Activated T-cell treated with anti-CD3 and anti-CD28 coated beads for 48 hours (primary cell): ENCODE measurements at places on chromosomes 2 and 18.

- no peak for DNase-seq
These were observed 98.3 kb downstream of the KLF7 start for GRCh38 chr2:207067473-207067872.

- no peak for DNase-seq
These were observed 328.9 kb downstream of the ZEB2 start for GRCh38 chr2:144190908-144191605.

GRCh38 chr2:26757873-26758789, 6.0 kb upstream of the SLC35F6 start:
- DNase-seq = no peak

DNA sequence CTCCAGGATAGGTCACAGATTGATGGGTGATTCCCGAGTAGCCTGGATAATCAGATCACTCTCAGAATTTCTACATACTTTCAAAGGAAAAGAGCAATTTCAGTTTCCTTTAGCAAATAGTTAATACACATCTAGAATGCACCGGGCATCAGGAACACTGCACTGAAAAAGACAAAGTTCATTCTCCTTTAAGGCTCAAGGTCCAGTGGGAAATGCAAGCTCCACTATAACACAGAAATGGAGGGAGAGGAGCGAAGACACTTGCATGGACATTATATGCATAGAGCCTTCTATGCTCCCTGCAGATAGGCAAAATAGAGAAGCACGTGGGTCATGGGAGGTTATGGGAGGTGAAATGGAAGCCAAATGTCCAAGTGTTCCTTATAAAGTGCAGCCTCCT, 49.1 kb downstream of the SLC9A4 start:
- DNase-seq = no peak

DNA sequence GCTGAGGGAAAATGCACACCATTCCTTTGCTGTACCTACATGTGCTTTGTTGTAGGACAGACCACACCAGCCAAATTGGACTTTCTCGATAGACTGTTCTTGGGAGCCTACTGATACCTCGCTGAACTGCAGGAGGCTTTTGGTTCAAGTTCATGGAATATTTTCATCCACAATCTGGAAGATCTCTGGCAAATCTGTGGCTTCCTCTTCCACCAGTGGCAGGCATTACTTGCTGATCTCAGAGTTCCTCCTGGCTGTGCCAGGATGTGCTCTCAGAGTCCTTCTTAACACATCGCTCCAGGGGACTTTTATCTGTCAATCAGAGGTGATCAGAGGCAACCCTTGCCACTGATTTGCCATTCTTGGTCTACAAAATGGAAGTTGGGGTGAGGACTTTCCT, 87.7 kb downstream of the PTGR3 start:
- DNase-seq = no peak

DNA sequence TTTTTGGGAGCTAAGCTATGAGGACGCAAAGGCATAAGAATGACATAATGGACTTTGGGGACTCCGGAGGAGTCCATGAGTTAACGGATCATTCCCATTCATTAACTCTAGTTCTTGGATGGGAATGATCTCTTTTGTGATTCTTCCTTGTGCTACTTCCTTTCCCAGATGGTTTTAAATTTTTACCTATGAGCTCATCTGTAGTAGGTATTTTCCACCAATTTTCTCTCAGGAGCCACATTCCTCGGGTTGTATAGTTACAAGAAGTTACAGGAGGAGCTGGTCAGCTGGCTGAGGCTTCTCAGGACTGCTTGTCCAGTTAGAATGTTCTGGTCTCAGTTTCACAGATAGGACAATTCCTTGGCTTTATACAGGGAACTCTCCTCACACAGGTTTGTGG, 42.9 kb upstream of the LPIN2 start:
- no peak for DNase-seq

DNA sequence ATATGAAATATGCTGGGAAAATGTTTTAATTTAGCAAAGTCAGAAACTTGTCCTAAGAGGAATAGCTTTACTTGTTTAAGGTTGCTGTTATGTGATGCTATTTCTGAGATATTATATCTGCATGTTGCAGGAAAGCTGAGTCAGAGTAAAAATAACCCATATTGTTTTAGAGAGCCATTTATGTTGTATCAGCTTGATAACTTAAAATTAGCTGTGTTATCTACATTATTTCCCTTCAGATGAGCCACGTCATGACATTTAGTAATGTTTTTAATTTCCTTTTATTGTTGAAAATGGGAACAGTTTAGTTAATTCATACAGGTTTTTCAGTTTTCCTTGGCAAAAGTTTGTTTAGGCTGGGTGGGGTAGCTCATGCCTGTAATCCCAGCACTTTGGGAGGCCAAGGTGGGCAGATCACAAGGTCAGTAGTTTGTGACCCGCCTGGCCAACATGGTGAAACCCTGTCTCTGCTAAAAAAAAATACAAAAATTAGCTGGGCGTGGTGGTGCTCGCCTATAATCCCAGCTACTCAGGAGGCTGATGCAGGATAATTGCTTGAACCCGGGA, 55.8 kb downstream of the TTC27 start:
- DNase-seq = no peak

- peak; percentile 62 for DNase-seq
These were observed 165.2 kb upstream of the KLF7 start for GRCh38 chr2:207330912-207331311.

- no peak for DNase-seq
These were observed 179.3 kb downstream of the TMEM18 start for GRCh38 chr2:497770-498492.

GRCh38 chr2:190515687-190516086, 18.8 kb downstream of the NEMP2 start:
- DNase-seq = no peak

DNA sequence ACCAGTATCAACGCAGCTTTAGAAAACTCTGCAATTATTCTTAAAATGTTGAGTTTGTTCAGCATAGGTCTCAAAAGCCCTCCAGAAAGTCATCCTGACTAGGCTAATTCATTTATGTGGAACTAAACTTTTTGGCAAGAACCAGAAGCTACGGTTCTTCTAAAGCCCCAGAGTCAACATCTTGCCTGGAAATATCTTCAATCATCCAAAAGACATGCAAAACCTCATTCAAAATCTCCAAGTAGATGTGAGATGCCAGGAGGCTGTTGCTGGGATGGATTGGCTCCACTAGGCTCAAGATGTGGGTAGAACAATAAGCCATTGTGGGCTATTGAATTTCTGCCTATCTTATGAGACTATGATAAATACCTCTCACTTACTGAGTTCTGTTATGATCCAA, 2.1 kb upstream of the SCG2 start:
- DNase-seq = no peak

DNA sequence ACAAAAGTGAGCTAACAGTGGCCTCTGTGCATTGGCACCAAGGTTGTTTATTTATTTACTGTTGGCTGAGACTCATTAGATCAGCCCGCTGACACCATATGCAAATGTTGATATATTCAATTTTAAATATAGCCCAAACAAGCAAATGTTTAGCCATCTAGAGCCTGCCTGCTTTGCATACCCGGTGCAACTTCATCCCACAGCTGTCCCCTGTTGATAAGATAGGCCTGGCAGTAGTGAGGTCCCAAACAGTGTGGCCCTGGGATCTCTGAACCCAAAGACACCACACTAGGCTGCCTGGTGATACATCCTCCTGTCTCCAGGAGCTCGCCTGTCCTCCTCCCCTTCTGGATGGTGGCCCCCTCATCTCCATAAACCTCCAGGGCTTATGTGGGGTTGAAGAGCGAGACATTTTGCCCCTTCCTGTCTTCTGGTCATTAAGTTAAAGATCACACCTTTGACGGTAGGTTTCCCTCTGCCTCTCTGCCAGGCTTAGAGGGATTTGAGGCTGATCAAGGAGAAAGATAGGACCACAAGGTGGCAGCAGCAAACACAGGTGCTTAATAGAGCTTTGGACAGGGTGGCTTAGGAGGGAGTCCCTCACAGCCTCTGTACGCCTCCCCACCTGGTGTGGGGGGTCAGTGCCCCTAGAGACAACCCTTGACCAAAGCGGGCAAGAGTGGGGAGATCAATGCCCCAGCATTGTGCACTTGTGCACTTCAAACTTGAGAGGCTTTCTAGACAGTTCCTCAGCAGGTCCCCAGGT, 23.7 kb upstream of the MYO5B start:
- no peak for DNase-seq

- DNase-seq = no peak
These were observed 171.2 kb downstream of the NBAS start for GRCh38 chr2:15389895-15390294.

DNA sequence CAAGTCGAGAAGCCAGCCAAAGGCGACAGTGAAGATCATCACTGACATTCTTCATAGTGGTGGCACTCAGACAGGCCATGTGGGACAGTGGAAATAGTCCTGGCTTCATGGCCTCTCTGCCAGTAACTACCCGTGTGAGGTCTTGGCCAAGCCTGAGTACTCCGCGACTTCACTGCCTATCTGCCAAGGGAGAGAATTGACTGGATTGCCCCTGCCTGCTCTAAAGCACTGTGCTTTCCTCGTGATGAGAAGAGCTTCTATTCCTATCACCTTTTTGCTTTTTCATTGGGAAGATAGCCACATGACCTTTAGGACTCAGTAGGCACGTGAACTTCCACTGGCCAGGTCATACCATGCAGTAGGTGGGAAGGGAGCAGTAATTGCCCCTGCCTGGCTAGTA, 239.3 kb downstream of the HAUS1 start:
- DNase-seq = no peak

DNA sequence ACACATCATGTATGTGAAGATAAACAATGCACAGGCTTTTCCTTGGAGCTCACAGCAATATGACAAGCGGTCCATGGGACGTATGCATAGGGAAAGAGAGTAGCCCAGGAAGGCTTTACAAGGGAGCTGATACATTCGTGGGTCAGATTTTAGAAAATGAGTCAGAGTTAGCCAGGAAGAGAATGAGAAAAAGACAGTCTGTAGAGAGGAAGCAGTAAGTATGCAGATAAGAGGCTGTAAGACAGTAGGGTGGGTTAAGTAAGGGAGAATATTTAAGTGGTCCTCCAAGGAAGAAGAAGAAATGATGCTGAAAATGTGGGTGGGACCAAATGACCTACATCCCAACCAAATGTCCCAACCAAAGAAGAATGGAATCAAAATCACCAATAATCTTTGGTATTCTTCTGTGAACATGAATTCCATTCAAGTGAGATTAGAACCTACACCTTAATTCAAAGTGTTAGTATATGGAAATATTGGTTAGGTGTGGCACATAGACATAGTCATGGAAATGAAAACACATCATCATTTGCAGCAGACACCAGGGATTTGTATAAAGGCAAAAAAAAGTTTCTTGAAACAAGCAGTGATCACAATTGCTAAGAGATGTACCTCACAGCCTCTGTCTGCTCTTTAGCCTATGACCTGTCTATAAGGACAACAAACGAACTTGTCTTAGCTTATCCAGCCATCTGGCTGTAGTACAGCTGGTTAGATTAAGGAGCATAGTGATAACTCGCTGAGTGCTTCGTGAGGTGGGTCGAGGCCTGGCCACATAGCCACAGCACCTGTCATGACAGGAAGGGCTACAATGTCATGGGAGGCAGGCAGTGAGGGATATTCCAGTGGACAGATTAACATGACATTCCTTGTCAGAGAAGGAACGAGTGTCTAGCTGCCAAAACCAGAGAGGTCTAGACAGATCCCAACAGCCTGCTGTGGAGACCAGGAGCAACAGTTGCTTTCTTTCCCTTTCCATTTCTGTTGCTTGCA, 133.6 kb downstream of the ALK start:
- no peak for DNase-seq

DNA sequence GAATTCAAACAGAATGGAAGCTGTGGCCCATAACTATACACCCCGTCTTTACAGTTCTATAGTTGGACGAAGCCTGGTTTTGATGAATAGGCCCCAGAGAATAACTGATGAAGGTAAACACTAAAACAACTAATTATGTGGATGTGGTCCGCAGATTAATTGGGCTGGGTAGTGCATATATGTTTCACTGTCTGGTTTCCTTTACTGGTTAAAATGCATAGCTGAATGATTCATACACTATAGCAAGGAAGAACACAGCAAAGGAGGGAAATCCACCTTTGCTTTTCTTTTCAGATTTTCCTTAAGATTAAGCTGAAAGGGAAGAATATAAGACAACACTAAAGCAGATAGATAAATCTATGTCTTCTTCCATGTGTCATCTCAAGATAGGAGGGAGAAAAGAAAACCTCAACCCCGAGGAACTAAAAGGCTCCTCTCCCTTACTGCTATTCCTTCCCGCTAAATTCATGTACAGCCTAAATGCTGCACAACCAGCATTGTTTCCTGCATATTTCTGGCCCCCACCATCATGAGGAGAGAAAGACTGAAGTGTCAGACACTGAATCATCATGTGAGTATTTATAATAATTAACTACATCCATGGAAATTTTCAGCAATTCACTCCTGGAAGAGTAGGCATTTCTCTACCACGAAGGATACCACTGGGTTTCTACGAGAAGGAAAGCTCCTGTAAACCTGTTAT, 297.1 kb upstream of the CCDC68 start:
- no peak for DNase-seq

GRCh38 chr2:75982719-75983118, 272.0 kb upstream of the GCFC2 start:
- no peak for DNase-seq

GRCh38 chr2:202007015-202007982, 26.4 kb upstream of the FZD7 start:
- DNase-seq = no peak

DNA sequence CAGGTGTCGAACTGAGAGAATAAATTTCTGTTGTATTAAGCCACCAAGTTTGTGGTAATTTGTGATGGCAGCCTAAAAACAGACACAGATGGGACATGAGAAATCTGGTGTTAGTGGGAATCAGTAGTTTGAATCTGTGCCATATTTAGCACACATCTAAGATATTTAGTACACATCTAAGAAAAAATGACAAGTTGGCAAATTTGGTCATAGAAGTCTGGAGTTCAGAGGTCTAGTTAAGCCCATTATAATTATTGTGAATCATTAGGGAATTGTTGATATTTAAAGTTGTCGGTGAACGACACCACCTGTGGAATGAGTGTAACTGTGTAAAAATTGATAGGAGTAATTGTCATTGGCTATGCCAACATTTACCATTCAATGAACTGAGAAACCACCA, 1138.8 kb upstream of the TMEFF2 start:
- DNase-seq = no peak

DNA sequence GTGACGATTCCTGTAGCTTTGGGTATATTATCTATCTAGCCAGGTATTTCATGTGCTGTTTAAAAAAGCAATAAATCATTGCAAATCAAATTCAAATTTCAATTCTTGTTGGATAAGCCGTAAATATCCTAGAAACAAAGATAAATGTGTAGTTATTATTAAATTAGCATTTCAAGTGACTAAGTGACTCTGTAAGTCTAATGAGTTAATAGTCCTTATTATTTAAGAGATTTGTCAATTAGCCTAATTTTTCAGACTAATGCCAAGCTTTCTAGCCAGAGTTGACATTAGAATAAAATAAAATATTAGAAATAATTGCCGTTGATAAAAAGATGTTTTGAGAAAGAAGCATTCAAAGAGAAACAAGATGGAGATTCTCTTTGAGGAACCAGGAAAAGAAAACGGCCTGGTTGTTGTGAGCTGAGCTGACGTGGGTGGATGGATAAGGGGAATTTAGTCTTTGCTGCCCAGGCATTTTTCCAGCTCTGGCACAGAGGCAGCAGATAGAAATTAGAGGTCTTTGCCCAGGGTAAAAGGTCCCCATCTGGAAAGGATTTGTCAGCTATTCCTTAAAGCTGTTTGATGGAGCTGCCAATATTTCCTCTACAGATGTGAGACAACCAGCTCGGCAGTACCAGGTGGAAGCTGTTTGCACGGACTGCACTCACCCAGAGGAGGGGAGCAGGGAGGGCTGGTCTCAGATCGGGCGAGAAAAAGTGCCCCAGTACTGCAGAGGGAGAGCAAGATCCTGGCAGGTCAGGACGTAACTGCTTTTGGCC, 117.3 kb upstream of the SEC11C start:
- DNase-seq = no peak

- DNase-seq = no peak
These were observed 488.7 kb downstream of the THSD7B start for GRCh38 chr2:137254052-137254451.
